ENCODE measurements at places on chromosomes 11 and 22.
A peak's percentile ranks its signal among the peaks of the same experiment; 100 is the strongest.

- no peak for DNase-seq
These were observed 113.6 kb downstream of the KCNQ1OT1 start for GRCh38 chr11:2586087-2586792.

GRCh38 chr11:28009996-28010395 lies 98.0 kb downstream of the KIF18A start:
- no peak for DNase-seq

- peak; percentile 34 for DNase-seq
These were observed 8.4 kb upstream of the IRAG1 start for GRCh38 chr11:10701982-10702381.

GRCh38 chr11:113305440-113306336 lies 8.7 kb upstream of the TTC12 start:
- peak; percentile 37 for DNase-seq

DNA sequence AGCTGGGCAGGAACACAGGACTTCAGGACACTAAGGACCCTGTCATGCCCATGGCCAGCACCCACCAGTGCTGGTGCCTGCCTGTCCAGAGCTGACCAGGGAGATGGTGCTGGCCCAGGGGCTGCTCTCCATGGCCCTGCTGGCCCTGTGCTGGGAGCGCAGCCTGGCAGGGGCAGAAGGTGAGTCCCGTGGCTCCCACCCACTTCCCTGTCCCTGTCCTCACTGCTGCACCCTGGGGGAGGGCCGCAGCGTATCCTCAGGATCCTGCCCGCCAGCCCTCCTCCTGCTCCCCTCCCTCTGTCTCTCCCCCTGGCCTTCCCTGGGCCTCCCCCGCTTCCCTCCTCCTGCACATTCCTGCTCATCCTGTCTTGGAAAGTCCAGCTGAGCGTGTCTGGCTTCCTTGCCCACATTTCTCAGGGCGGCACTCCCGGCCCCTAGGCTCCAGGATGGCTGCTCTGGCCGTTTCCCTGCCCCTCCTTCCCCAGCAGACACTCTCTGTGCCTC lies 8.7 kb downstream of the CSF2RB start:
- DNase-seq = no peak

DNA sequence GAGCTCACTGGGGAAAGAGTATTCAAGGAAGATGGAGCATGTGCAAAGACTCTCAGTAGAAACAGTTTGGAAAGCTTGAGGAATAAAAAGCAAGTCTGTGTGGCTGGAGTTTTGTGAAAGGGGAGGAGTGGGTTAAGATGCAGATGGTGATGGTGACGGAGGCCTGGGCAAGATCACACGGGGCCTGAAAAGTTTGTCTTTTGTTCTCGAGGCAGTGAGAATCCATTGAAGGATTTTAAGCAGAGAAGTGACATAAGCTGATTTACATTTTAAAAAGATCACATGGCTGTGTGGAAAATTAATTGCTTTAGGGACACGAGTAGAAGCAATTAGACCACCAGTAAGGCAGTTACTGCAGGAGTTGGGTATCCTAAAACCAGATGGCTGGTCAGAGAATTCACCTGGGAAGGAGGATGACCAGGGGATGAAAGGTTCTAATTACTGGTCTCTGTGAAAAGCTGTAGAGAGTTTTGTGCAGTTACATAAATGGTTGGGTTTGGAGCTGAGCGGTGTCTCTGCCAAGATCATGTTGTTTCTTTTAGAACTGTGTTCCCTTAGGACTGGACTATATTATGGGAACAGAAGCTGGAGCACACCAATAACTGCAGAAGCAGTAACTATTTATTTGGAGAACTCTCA lies 7.1 kb downstream of the RRP8 start:
- DNase-seq = no peak

GRCh38 chr11:24617856-24618255 lies 121.0 kb downstream of the LUZP2 start:
- DNase-seq = no peak

GRCh38 chr11:15858881-15859280 lies 497.5 kb downstream of the SOX6 start:
- no peak for DNase-seq

- no peak for DNase-seq
These were observed 256.0 kb downstream of the ETS1 start for GRCh38 chr11:128331317-128331716.

GRCh38 chr11:125091877-125092664 lies 19.4 kb downstream of the TMEM218 start:
- no peak for DNase-seq

DNA sequence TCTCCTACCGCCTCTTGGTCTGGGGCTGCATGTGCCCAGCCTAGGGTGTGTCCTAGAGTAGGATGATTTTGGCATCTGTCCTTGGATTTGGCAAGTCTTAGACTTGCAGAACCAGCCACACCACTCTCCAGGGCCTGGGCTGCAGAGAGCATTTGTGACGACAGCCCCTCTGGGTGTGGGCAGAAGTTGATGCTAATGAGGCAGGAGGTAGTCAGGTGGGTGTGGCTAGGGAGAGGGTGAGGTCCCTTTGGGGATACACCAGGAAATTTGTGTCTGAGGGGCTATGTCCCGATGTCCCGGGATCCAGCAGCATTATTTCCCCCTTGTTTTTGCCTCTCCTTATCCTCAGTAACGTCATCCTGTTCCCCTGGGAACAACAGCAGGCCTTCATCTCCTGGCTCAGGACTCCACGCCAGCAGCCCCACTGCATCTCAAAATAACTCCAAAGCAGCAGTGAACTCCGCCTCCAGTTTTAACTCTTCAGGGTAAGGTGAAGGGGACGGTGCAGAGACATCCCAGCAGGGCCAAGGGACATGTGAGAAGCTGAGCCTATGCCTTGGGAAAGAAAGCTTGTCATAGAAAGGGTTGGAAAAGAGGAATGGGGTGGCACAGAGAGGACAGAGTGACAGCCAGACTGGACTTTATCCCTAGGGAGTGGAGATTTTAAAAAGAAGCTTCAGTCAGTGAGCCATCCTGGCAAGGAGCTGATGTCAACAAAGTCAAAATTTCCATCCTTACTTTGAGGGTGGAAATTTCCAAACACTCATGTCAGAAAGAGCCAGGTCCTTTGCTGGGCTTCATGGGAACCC lies 8.0 kb upstream of the TLCD5 start:
- peak; percentile 48 for DNase-seq

- no peak for DNase-seq
These were observed 5.5 kb downstream of the ROBO4 start for GRCh38 chr11:124892146-124892545.

DNA sequence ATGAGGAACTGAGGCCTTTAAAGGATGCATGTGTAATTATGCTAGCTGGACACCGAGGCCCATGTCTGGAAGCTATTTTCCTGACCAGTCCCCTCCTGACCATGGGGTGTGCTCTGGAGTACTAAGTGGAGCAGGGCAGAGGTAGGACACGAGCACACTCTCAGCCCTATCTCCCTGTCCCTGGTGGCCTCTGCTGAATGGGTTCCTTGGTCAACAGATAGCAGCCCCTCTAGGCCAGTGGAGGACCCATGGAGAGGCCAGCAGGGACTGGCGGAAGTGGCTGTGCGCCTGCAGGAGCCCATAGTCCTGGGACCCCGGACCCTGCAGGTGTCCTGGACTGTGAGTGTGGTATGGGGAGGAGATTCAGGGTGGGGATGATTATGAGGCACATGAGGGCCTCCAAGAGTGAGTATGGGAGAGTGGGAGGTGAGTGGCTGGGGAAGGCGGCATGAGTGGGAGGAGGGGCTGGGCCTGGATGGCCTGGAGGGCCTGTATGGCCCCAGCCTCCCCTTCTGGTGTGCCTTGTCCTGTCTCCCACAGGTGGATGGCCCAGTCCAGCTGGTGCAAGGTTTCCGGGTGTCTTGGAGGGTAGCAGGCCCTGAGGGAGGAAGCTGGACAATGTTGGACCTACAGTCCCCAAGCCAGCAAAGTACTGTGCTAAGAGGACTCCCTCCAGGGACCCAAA lies 9.5 kb downstream of the ROBO3 start:
- no peak for DNase-seq

- no peak for DNase-seq
These were observed at the start of gene SEC14L3 for GRCh38 chr22:30471616-30472318. SEC14L3 (minus strand) TSS chr22:30472017; CDS start chr22:30471958, 59 bp downstream.

DNA sequence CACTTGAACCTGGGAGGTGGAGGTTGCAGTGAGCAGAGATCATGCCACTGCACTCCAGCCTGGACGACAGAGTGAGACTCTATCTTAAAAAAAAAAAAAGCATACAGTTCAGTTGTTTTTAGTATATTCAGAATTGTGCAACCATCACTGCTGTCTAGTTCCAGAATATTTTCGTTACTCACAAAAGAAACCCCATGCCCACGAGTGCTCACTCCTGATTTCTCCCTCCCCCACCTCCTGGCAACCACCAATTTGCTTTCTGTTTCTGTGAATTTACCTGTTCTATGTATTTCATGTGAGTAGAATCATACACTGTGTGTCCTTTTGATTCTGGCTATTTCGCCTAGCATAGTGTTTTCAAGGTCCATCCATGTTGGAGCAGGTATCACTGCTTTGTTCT lies 24.8 kb downstream of the PTPRJ start:
- peak; percentile 47 for DNase-seq

DNA sequence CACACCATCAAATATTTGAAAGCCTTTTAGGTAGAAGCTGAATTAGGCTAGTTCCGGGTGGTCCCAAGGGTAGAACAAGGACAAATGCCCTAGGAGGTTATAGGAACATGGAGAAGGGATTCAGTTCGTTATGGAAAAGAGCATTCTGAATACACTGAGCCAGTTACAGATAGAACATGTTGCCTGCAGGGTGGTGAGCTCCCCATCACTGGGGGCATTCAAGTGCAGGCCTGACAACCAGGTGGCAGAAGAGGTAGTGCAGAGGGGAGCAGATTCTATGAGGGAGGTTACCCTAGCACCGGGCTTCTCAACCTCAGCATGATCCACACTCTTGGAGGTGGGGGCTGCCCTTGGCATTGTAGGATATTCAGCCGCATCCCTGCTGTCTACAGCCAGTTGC lies 24.2 kb downstream of the LIF start:
- no peak for DNase-seq

GRCh38 chr11:11072067-11072466 lies 214.2 kb upstream of the ZBED5 start:
- no peak for DNase-seq

DNA sequence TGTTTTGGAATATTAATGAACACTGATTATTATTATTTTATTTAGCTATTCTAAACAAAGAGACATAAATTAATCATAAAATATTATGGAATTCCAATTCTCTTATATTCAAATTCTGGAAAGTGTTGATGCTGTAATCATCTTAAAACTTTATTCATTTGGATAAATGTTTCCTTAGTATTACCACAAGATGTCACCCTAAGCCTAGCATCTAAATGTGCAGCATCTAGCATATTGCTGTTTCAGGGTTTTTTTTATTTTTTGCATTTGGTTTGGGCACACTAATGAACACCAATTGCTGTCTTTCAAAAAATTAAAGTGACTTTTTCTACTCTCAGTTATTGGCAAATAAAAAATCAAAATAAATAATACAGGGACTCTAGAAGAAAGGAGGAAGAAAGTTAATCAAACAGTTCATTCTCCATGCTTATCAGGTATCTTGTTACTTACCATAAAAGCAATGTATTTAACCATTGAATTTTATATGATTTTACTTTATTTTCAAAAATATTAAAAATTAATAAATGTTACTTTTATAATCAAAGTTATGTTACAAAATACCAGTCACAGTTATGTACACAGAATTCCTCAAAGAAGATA lies 31.8 kb downstream of the DLG2 start:
- DNase-seq = peak; percentile 43

GRCh38 chr11:96706761-96707160 lies 316.9 kb downstream of the JRKL start:
- DNase-seq = no peak

DNA sequence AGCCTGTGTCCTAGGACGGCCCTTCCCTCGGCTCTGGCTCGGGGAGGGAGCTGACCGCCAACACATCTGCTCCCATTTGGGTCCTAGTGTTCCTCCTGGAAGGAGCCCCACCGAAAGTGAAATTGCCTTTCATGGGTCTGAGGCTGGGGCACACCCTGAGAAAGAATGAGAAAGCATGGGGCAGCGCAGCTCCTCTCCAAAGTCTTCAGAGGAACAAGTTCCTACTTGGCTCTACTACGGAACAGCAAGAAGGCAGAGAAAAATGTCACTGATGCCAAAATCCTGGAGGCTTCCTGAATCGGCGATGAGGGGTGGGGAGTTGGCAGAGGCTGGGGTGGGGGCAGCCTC lies 41.5 kb upstream of the MYEOV start:
- no peak for DNase-seq

DNA sequence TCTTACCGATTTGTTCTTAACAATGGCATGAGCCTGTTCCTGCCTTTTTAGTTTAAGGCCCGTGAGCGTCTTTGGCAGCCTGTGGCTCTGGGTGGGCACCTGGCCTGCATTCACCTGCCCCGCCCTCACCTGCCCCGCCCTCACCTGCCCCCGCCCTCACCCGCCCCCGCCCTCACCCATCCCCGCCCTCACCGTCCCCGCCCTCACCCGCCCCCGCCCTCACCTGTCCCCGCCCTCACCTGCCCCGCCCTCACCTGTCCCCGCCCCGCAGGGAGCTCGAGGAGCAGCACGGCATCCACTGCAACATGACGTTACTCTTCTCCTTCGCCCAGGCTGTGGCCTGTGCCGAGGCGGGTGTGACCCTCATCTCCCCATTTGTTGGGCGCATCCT lies 14.2 kb downstream of the GATD1 start:
- no peak for DNase-seq

GRCh38 chr22:22812031-22812905 lies 75.3 kb upstream of the IGLL5 start:
- no peak for DNase-seq

- no peak for DNase-seq
These were observed 7.2 kb upstream of the PICK1 start for GRCh38 chr22:38049812-38050619.

DNA sequence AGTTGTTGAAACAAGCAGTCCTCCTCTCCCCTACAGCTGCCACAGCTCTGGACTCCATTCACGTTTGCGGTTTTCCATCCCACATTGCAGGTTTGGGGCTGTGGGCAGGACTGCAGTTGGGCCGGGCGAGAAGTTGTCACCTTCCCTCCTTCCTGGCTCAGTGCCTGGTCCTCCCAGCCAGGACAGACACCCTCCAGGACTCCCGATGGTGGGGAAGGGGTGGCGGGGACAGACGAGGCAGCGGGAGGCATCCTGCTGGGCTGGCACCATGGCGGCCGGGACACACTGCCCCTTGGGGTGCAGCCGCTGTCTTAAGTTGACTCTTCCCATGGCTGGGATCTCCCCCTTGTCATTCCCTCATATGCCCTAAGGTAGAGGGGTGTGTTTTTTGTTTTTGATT lies 615.2 kb downstream of the BRD1 start:
- no peak for DNase-seq

DNA sequence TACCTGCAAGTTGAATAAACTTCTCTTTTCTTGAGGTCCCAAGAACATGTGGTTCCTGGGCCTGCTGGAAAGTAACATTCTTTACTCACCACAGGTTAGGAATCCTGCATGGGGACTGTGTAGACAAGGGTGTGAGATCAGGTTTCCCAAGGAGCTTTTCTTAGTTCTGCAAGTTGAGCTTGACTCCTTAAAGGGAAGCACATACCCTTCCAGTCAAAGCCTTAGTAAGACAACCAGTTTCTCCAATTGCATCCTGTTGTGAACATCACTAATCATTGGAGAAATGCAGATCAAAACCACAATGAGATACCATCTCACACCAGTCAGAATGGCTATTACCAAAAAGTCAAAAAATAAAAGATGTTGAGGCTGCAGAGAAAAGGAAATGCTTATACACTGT lies 48.3 kb upstream of the PAK1 start:
- peak; percentile 94 for DNase-seq

- no peak for DNase-seq
These were observed 782.2 kb downstream of the TBC1D22A start for GRCh38 chr22:47544696-47545095.
